ENCODE measurements at places on chromosomes 6 and 20. TPM values are rescaled to one million over a fixed set of nuclear protein-coding genes. Genes with fewer than 3 reads are reported as not detected.

Gene PTK7
- total RNA-seq = 131 TPM

Gene LST1
- not detected for total RNA-seq

Gene VSX1
- total RNA-seq = not detected

Gene OTOR
- total RNA-seq = not detected

Gene TRDN
- not detected for total RNA-seq

Gene RFX6
- total RNA-seq = not detected

Gene SALL4
- not detected for total RNA-seq

Gene MICB
- 26.2 TPM for total RNA-seq

Gene PRIM2
- total RNA-seq = 28.8 TPM

Gene C2
- 2.0 TPM for total RNA-seq

Gene MUC22
- not detected for total RNA-seq

Gene NOX3
- total RNA-seq = not detected

Gene ZC3H12D
- total RNA-seq = not detected

Gene B4GALT5
- total RNA-seq = 11.2 TPM

Gene PRRT1
- not detected for total RNA-seq

Gene C6orf163
- total RNA-seq = 0.35 TPM

Gene HEY2
- total RNA-seq = not detected

Gene DNAH8
- not detected for total RNA-seq

Gene REM1
- total RNA-seq = under 0.01 TPM

Gene PPP1R3G
- 1.6 TPM for total RNA-seq

Gene ADA
- total RNA-seq = 9.0 TPM

Gene LY6G6C
- not detected for total RNA-seq

Gene AGER
- 2.3 TPM for total RNA-seq

Gene RAB44
- not detected for total RNA-seq

Gene CFB
- 0.86 TPM for total RNA-seq

Gene PHACTR3
- not detected for total RNA-seq

Gene RIMS4
- not detected for total RNA-seq

Gene POPDC3
- total RNA-seq = 13.8 TPM
